Activated CD4-positive, alpha-beta T cell treated with anti-CD3 and anti-CD28 coated beads, Interleukin-2, amount 50 U/mL, for 24 hours (primary cell): ENCODE measurements at places on chromosomes 5 and 9.
A peak's percentile ranks its signal among the peaks of the same experiment; 100 is the strongest.

DNA sequence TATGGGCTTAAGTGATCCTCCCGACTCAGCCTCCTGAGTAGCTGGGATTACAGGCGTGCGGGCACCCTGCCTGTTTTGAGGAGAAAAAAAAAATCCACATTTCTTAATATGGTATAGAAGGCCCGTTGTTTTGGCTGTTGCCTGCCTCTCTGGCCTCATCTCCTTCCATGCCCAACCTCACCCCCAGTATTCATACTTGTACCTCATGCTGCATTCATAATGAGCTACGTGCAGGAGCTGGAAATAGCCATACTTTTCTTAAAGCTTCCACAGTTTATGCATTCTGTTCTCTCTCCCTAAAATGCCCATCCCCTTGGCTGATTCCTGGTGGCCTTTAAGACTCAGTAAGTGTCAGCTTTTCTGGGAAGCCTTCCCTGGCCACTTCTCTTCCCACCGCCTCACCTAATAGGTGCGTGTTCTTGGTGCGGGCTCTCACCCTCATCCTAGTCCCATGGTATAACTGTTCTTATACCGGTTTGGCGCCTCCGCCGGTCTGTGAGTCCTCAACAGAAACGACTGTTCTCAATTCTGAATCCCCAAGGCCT lies 2.1 kb upstream of the TPM2 start:
- no peak for DNase-seq

DNA sequence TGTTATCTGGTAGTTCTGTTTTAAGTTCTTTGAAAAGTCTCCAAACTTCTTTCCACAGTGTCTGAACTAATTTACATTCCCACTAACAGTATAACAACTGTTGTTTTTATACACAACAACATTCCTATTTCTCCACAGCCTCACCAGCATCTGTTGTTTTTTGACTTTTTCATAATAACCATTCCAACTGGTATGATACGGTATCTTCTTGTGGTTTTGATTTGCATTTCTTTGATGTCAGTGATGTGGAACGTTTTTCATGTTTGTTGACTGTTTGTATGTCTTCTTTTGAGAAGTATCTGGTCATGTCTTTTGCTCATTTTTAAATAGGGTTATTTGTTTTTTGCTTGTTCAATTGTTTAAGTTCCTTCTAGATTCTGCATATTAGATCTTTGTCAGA lies 12.6 kb upstream of the GRAMD2B start:
- DNase-seq = no peak

- DNase-seq = no peak
Measured at GRCh38 chr5:108028883-108029282, 353.0 kb downstream of the FBXL17 start.

DNA sequence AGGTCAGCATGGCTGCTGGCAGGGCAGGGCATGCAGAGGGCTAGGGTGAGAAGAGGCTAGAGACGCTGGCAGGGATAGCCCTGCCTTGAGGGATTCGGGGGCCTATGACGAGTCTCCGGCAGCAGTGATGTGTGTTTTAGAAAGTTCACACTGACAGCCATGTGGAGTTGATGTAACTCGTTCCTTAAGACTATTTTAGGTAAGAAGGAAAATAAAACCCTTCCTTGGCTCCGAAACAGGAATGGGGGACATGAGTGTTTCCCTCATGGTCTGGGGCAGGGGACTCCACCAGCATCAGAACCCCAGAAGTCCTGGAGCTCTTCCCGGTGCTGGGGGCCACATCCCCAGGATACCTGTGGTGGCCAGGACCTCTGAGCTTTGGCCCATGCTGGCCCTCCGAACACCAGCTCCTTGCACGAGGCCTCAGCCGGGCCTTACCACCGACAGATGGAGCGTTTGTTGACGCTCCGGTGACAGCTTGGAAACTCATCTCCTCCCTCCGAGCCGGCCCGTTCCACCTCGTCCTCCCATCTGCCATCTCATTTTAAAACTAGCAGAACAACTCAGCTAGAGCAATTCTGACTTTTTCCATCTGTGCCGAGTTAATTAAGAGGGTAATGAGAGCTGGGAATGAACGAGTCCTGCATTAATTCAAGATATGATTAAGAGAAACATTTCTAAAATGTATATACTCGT lies 337.7 kb downstream of the CDK5RAP2 start:
- DNase-seq = no peak

DNA sequence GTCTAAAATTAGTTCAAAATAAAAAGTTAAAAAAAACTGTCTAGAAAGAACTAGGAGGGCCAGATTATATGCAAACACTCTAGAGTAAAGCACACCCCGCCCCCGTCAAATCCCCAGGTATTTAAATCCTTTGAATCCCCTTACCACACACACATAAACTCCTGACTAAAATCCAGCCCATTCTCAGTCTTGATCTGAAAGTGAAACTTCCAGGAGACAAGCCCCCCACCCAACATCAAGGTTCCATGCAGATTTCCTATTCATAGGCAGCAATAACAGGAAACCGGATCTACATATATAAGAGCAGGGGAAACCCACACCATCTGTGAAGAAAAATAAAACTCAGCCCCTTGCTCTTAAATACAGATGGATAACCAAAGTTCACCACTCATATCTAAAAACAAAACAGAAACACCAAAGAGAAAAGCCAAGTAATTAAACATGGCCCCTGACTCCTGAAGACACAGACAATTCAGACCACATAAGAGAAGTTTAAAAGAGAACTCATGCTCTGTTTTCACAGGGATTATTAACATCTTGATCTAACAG lies 42.3 kb downstream of the MARCHF3 start:
- peak; percentile 54 for DNase-seq

- no peak for DNase-seq
Measured at GRCh38 chr5:140265845-140266244, 37.1 kb downstream of the PFDN1 start.

DNA sequence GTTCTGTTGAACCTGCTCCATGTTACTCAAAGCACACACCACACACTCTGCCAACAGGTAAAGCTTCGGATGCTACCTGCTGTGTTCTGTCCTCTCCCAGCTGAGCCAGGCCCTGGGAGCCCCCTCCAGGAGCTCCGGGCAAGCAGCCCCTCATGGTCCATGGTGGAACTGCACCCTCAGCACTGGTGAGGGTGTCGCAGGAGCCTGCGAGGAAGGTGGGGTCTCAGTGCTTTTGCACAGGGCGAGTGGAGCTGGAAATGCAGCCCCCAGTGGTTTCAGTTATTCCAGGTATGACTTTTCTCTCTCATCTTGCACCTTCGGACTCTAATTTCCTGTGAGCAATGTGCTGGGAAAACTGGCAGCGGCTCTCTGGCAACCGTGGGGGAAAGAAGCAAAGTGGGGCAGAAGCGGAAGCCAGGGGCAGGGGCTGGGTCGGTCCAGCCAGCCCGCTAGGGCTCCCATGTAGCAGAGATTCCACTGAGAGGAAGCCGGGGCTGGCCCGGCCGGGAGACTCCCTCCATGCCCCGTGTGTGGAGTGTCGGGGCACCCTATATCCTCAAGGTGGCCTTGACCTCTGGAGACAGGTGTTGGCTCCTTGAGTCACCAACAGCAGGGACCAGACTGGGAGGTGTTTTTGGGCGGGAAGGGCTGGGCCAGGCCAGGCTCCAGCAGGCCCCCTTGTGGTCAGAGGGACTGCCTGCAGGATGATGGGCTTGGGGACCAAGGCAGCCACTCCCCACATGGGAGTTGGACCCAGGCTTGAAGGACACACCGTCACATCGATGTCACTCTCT lies 75.6 kb upstream of the PRSS3 start:
- DNase-seq = no peak

DNA sequence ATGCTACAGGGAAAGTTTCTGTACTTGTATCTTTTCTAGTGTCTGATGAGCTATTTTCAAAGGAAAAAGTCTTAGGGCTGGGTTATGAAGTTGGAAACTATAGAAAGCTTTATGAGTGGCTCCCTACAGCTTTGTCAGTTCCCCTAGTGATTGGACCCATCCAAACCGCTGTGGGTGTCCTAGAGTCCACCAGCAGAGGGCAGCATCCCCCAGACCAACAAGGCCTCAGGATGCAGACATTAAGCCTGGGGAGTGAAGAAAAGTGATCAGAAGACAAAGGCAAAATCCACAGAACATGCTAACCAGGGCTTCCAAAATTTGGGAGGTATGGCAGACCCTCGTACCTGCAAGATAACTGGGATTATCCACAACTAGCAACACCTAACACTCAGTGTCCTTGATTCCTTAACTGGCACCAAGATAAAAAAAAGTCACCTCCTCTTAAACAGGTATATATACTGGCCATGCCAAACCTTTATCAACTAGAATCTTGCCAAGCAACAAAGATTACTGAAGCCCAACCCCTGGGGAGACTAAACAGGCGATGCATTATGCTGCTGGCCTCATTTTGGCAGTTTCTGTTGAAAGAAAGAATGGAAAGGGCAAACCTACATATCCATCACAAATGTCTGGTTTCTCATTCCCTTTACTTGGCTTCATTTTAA lies 110.4 kb upstream of the NR5A1 start:
- DNase-seq = peak; percentile 51

- DNase-seq = no peak
Measured at GRCh38 chr5:112417931-112418658, 982 bp downstream of the EPB41L4A start.

GRCh38 chr9:93297659-93298497 lies 113.9 kb downstream of the WNK2 start:
- no peak for DNase-seq

- DNase-seq = no peak
Measured at GRCh38 chr9:134536101-134536900, 105.3 kb upstream of the COL5A1 start.

- DNase-seq = no peak
Measured at GRCh38 chr9:137123468-137123837, 8.9 kb upstream of the DPP7 start.

DNA sequence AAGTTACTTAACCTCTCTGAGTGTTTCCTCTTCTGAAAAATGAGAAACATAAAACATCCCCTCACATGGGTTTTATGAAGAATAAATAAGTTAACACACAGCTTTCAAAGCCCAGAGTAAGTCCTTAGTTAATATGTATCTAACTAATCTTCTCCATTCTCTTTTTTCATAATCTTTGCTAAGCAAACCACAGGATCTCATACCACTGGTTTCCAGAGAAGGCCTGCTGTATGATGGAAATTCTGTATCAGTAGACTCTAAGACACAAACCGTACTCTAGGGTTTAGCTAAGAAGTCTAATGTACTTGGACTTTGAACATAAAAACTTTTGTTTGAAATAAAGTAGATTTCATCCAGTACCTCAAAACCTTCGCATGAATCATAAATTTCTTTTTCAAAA lies 307.9 kb downstream of the SPOCK1 start:
- DNase-seq = no peak

DNA sequence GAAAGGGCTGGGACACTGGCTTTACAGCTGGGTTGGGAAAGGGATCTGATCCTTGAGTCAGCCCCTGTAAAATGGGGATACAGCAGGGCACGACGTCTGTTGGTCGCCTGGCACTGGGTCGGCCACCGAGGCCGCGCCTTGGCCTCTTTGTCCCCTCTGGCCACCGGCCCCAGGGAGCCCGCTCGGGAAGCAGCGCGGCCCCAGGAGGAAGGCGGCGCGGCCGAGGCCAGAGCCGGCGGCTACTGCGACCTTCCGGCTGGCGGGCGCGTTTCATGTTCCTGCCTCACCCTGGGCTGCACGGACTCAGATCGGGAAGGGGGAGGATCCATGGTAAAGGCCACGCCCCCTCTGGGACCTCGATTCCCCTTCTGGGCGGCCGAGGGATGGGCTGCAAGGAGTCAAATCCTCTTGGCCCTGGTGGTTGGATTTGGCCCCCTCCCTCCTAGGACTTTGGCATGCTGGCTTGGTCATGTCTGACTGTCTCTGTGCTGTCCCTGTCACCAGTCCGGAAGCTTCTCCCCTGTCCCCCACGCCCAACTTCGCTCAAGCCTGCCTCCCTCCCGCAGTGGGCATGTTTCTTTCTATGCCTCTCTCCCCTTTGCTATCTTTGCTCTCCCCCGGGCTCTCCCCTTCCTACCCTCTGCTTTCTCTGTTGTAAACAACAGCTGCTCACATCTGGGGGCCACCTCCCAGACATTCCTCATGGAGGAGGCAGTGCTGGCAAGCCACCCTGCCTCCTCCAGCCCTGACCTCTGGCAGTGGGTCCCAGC lies 25.8 kb downstream of the FPGS start:
- DNase-seq = no peak

DNA sequence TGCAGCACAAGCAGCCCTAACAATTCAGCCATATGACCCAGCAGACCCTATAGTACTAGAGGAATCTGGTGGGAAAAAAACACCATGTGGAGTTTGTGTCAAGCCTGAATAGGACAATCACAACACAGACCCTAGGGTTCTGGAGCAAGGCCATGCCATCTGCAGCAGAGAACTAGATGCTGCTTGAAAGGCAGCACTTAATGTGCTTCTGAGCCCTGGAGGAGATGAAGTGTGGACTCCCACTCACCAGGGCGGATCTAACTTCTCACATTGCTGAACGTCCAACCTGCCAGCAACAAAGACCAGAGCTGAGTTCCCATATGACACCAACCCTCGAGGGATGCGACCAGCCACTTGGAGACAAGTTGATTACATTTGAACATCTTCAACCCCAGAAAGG lies 43.2 kb downstream of the GABBR2 start:
- no peak for DNase-seq

DNA sequence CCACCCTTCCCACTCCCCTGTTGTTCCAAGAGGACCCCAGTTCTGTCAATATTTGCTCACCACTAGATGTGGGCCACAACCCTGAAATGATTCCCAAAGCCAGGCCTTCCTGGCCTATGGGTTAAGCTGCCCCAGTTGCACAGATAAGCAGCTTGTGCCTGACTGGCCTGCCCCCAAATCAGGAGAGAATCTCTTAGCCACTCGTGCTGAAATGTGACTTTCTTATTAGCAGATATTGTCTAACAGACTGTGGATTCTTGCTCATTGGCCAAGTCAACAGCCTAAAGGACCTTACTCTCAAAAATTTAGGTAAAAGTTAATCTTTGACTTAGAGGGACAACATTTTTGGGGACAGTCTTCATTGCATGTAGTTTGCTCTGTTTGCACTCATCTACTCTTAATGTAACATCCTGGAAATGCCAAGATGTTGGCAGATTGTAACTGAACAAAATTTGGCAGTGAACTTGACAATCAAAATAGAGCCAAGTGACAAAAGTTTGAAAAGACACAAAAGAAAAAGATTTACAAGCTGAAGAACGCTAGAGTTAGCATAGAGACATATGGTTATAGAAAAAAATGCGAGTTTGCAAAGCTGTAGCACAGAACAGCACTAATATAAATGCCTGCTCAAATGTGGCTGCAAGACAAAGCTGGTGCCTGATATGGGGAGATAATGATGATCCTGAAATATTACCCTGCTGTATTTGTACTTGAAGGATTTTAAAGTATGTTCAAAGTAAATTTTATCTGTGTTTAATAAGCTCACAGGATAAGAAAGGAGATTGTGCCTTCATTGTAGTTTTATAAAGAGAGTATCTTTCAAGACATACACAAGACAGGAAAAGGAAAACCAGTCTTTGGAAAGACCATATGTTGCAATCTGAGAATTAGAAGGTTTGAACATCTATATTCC lies 29.0 kb upstream of the FSD1L start:
- DNase-seq = no peak

DNA sequence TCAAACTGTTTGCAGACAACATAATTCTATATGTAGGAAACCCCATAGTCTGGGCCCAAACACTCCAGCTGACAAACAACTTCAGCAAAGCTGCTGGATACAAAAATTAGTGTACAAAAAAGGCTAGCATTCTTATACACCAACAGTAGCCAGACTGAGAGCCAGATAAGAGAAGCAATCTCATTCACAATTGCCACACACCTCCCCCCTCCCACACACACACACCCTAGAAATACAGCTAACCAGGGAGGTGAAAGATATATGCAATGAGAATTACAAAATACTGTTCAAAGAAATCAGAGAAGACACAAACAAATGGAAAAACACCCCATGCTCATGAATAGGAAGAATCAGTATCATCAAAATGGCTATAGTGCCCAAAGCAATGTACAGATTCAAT lies 9.0 kb downstream of the MTREX start:
- no peak for DNase-seq
